ENCODE measurements at places on chromosomes 5 and 9.

DNA sequence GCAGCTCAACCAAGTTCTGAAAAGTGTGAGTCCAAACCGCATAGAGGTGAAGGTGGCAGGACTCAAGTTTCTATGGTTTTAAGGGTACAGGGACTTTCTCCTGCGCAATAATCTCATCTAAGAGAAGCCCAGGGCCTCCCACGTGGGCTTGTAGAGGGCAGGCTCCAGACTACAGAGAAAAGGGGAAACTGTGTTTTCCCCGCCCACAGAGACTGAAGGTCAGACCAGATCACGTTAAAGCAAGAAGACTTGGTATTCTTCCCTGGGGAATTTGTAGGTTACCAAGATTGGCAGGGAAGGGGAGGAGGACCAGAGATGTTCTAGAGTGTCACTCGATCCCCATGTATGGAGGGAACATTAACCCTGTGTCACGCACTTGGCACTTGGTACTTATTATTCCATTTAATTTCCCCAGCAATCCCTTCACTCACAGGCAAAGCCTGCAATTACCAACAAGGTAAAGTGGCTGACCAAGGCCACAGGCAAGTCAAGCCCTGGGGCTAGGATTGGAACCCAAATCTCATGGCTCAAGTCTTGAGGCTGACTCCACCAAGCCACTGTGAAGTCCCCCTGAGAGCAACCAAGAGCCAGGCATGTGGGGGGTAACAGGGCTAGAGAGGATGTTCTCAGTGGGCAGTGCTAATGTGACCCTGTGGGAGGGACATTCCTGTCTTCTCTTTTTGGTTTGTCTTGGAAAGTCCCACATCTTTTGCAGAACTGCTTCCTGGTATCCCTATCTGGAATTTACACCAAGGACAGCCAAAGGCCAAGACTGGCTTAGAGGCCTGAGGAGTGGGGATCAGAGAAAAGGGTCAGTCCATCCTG, 18.3 kb upstream of the NEK6 start:
- no peak for DNase-seq

- no peak for DNase-seq
Observed at GRCh38 chr5:27947088-27947487, 908.7 kb upstream of the CDH9 start.

- no peak for DNase-seq
Observed at GRCh38 chr9:126219648-126220063, 107.0 kb upstream of the MVB12B start.

DNA sequence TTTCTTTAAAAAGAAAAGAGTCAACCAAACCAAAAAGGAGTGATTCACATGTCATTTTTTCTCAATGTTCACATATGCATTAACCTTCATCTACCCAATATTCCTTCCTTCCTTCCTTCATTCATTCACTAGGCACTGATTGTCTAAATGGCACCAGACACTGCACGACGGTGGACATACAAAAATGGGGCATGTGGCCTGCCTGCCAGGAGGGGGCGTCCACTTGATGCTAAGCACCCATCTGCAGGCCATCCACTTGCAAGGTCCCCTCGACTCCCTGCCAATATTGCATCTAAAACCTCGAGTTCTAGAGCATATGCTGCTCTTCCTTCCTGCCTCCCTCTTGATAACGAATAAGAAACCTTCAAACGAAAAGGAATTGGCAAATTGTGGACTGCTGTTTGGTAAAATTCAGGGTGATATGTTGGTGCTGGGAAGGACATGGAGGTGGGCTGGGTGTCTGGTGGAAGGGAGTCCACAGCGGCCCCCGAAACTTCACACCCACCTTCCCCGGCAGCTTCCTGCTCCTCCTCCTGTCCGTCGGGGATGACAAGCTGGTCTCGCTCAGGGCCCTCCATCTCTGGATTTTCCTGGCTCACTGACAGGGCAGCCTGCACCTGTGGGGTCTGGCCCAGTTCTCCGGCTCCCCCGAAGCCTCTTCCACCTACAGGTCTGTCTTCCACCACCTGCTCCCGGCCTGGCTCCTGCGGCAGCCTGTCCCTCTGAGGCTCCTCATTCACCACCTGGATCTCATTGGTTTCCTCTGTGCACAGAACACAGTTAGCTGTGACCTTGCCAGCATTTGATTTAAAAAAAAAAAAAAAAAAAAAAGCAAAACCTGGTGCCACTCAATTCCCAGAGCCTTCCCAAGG, 64.3 kb downstream of the GOLM1 start:
- DNase-seq, result no peak

GRCh38 chr5:17364987-17365810, 132.8 kb upstream of the TAF11L2 start:
- DNase-seq, result no peak

GRCh38 chr9:71772726-71773125, 4.4 kb upstream of the CEMIP2 start:
- DNase-seq, result no peak

- DNase-seq, result no peak
Observed at GRCh38 chr9:127075624-127076372, 46.6 kb downstream of the ANGPTL2 start.

GRCh38 chr5:102451082-102451481, 47.7 kb downstream of the SLCO6A1 start:
- no peak for DNase-seq

DNA sequence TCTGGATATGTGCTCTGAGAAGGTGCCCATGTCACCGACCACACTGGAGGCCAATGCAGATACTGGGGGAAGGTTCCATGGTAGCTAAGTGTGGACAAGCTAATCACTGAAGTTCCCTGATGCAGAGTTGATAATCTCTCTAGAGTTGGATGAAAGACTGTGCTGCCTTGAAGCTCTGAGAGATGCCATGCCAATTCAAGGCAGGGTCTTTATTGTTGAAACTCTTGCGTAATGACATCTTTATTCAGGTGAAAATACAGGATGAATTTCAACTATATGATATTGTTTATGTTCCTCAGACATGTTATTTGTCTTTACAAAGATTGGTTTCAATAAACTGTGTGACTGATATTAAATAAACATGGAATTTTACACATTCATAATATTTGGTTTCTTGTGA, 167.6 kb upstream of the TMEM161B start:
- no peak for DNase-seq

DNA sequence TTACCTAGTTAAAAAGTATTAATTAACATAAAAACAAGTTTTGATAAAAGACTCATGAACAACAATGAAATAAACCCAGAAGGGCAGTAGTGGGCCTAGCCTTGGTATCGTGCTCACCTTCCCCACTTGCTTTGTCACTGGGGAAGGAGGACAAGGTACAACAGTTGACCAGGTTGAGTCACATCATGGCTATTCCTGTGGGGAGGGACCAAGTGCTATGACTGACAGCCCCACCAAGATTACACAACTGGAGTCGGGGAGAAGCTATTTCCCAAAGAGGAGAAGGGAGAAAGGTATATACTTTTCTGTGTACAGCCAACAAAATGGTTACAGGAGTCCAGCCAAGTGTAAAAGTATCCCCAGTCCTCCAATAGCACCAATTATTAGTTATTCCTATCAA, 251.3 kb upstream of the RFX3 start:
- DNase-seq, result no peak

GRCh38 chr5:131965826-131966415, 20.5 kb upstream of the MEIKIN start:
- no peak for DNase-seq

DNA sequence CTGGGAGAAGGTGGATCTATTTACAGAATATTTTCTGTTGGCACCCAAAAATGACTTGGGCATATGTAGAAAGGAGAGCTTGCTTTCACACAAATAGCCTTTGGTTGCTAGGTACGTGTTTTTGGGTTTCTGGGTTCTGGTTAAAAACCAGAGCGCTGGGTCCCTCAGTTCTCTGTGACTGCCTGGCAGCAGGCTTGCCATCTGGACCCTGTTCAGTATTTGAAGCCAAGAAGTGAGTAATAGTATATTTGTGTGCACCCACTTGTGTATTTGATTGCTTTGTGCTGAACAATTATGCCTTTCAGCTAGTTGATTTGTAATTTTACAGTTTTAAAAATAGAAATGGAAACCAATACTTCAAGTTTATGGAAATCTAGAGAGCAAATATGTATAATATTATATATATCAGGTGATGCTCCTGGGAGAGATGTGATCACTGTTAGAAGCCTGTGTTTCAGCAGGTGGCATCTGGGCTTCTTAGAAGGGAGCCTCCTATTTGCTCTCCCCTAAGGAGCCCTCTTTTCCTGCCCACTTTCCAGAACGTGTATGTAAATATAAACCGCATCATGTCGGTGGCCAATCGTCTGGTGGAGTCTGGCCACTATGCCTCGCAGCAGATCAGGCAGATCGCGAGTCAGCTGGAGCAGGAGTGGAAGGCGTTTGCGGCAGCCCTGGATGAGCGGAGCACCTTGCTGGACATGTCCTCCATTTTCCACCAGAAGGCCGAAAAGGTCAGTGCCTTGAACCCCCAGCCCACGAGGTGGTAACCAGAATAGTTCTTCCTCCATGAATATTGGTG, 153.6 kb downstream of the TRIO start:
- no peak for DNase-seq

DNA sequence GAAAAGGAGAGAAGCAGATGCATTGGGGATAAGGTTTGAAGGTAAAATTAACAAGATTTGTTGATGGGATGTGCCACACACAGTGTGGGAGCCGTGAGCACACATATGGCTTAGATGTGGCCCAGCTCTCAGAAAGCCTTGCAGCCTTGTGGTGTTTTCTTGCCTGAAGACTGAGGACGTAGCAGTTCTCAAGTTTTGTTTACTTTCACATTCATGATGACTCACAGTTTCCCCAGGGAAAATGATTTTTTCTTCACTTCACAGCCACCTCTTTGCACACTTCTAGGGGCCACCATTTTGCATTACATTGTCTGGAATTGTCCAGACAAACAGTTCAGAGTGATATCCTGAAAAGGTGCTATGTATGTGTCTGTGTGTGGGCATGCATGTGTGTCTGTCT, 126.2 kb downstream of the BASP1 start:
- DNase-seq, result no peak

GRCh38 chr9:133137451-133138231, 16.6 kb upstream of the RALGDS start:
- DNase-seq, result no peak
